Adrenal gland (tissue), 19 donors: ENCODE measurements at places on chromosomes 7 and 10.

- H3K27ac ChIP-seq: no peak overlapping the region
- H3K4me3 ChIP-seq: no peak overlapping the region
- no peak for DNase-seq
- no peaks in the 10 kb centered on the region for H3K36me3 ChIP-seq
- H3K27me3 ChIP-seq: no peaks in the 10 kb centered on the region
Measured at GRCh38 chr10:78846760-78847159, 222.0 kb upstream of the ZMIZ1 start.

GRCh38 chr7:25206765-25207164 lies 21.5 kb downstream of the NPVF start:
- H3K4me1 ChIP-seq: no peaks in the 10 kb centered on the region
- H3K27me3 ChIP-seq: peaks cover 6% of the 10 kb centered on the region
- H3K36me3 ChIP-seq: no peaks in the 10 kb centered on the region
- DNase-seq: no peak

GRCh38 chr7:130823060-130823459 lies 89.1 kb upstream of the KLF14 start:
- no peak overlapping the region for H3K4me3 ChIP-seq
- DNase-seq: no peak
- H3K36me3 ChIP-seq: no peaks in the 10 kb centered on the region
- no peaks in the 10 kb centered on the region for H3K27me3 ChIP-seq
- no peaks in the 10 kb centered on the region for H3K4me1 ChIP-seq
- H3K27ac ChIP-seq: no peak overlapping the region

DNA sequence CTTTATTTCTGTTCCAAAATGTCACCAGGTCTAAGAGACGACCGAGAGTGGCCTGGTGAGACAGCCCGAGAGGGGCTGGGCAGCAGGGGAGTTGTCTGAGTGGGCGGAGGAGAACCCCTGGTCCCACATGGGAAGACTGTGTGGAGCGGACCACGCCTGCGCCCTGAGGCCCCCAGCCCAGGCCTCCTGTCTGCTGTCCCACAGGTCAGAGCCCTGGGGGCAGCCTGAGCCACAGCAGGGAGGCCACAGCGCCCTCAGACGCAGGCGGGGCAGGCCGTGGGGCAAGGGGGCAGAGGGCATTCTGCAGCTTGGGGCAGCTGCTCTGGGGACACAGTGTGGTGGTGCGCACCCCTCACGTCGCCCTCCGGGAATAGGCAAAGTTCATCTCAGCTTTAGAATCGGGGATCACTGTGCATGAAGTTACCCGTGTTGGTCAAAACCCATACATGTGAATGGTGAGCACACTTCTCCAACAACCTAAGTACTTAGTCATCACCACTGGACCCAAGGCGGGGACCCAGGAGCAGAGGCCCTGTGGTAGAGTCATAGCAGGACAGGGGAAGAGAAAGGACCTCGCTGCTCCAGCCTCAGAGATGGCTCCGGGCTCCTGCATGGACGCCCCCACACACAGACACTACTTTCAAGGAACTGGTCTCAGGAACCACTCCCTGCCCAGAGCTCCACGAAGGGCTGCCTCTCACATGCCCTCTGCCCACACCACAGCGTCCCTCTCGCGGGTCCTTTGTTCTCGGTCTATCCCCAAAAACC lies 214.7 kb downstream of the ELFN1 start:
- no peak for DNase-seq
- H3K27ac ChIP-seq: no peak overlapping the region
- H3K27me3 ChIP-seq: no peaks in the 10 kb centered on the region
- no peaks in the 10 kb centered on the region for H3K36me3 ChIP-seq

GRCh38 chr7:139682136-139683013 lies 95.4 kb downstream of the HIPK2 start:
- DNase-seq: no peak
- no peak overlapping the region for H3K27ac ChIP-seq
- H3K4me1 ChIP-seq: peaks cover 24% of the 10 kb centered on the region
- no peaks in the 10 kb centered on the region for H3K27me3 ChIP-seq
- H3K36me3 ChIP-seq: no peaks in the 10 kb centered on the region

- no peaks in the 10 kb centered on the region for H3K27me3 ChIP-seq
- H3K4me1 ChIP-seq: peaks cover 31% of the 10 kb centered on the region
- no peaks in the 10 kb centered on the region for H3K36me3 ChIP-seq
- H3K27ac ChIP-seq: no peak overlapping the region
- no peak for DNase-seq
Measured at GRCh38 chr7:37205451-37205850, 243.2 kb downstream of the ELMO1 start.

- peak overlapping the region; percentile 54 for H3K27ac ChIP-seq
- H3K36me3 ChIP-seq: no peaks in the 10 kb centered on the region
- no peak overlapping the region for H3K4me3 ChIP-seq
- DNase-seq: peak; percentile 95
- H3K27me3 ChIP-seq: no peaks in the 10 kb centered on the region
Measured at GRCh38 chr7:131249003-131249402, 78.7 kb upstream of the MKLN1 start.

- H3K4me3 ChIP-seq: no peak overlapping the region
- no peaks in the 10 kb centered on the region for H3K27me3 ChIP-seq
- no peaks in the 10 kb centered on the region for H3K4me1 ChIP-seq
- DNase-seq: no peak
Measured at GRCh38 chr7:134044682-134045081, 82.5 kb upstream of the LRGUK start.

DNA sequence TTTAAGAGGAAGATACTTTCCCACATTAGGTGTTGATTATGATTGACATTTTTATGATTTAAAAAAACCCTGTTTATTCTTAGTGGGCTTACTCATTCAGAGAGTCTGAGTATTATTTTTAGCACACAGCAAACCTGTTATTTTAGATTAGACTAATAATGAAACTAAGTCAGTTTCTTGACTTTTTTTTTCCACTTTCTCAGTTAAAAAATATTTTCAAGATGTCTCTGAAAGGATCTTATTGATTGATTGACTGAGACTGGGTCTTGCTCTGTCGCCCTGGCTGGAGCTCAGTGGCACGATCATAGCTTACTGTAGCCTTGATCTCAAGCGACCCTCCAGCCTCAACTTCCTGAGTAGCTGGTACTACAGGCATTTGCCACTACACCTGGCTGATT lies 20.4 kb upstream of the INPP5F start:
- DNase-seq: no peak
- no peaks in the 10 kb centered on the region for H3K4me1 ChIP-seq
- H3K27ac ChIP-seq: no peak overlapping the region
- H3K36me3 ChIP-seq: no peaks in the 10 kb centered on the region
- no peak overlapping the region for H3K4me3 ChIP-seq

GRCh38 chr7:155660059-155660757 lies 15.7 kb downstream of the RBM33 start:
- H3K4me1 ChIP-seq: peaks cover 3% of the 10 kb centered on the region
- no peaks in the 10 kb centered on the region for H3K27me3 ChIP-seq
- no peaks in the 10 kb centered on the region for H3K36me3 ChIP-seq
- no peak for DNase-seq
- H3K4me3 ChIP-seq: no peak overlapping the region

DNA sequence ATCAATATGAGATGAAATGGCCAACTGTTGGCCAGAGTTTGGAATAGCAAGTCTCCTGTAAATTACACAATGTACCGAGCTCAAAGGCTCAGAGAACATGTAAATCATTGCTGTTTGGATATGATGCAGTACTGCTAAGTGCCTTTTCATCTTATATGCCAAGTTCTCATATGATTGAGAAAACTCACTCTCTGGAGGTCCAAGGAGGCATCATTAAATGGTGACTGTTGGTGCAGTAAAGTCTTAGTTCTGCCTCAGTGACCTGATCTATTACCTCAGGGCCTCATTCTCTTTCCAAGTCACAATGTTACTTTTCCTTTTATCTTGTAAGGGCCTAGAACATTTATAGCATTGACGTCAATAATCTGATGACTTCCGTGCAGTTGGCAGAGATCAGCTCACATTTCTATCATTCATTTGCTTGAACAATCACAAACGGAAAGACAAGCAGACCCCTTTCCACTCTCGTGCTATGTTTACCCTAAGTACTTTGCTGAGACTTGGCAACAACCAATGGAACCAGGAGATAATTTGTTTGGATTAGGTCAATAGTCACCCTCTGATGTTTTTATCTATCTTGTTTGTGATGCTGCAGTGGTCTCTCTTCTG lies 32.6 kb upstream of the PDK4 start:
- no peaks in the 10 kb centered on the region for H3K36me3 ChIP-seq
- H3K4me3 ChIP-seq: no peak overlapping the region
- no peaks in the 10 kb centered on the region for H3K4me1 ChIP-seq
- no peak overlapping the region for H3K27ac ChIP-seq
- no peaks in the 10 kb centered on the region for H3K27me3 ChIP-seq
- no peak for DNase-seq

DNA sequence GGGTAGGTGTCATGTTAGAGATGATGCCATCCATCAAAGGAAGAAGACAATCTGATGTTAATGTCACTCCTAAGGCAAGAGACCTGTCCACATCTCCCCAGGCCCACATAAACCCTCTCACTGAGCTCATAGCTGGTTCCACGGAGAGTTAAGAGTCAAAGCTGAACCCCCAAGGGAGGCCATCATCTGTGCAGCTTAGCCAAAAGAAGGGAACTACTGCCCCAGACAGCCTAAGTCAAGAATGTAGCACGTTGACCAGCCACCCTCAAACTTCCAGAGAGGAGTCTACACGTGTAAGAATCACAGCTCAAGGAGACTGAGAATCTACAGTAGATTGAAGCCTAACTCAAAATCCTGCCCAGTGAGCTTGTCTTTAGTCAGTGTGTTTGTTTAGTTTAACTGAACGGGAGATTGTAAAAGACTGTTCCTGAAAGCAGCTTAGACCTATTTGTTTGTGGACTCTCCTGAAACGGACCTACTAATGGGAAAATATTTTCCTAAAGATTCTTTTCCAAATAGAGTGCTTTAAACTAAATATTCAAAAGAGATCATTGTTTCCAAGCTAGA lies 192.7 kb upstream of the NFE2L3 start:
- H3K4me1 ChIP-seq: no peaks in the 10 kb centered on the region
- no peak for DNase-seq
- no peaks in the 10 kb centered on the region for H3K36me3 ChIP-seq

- no peaks in the 10 kb centered on the region for H3K27me3 ChIP-seq
- no peak overlapping the region for H3K27ac ChIP-seq
- no peak for DNase-seq
- H3K36me3 ChIP-seq: no peaks in the 10 kb centered on the region
- H3K4me3 ChIP-seq: no peak overlapping the region
Measured at GRCh38 chr7:92797284-92797683, 39.1 kb downstream of the CDK6 start.

GRCh38 chr7:37495574-37496184 lies 47.0 kb upstream of the ELMO1 start:
- H3K4me3 ChIP-seq: no peak overlapping the region
- DNase-seq: no peak
- H3K36me3 ChIP-seq: no peaks in the 10 kb centered on the region
- H3K27ac ChIP-seq: no peak overlapping the region
- H3K4me1 ChIP-seq: no peaks in the 10 kb centered on the region

DNA sequence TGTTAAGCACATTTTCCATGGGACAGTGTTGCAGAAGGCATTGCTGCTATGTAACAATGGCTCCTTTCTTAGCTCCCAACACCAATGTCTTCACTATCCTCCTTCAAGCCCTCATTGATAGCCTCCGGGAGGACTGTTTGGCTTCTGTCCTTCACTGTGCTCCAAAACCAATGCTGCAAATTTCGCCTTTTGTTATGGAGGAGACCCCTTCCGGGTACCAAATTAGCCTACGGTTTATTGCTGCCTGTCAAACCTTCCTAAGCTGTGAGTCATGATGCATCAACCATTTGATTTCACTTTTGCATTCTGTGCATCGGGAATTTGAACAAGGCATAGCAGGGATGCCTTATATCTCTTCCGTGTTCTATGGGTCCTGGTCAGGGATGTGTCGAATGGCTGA lies 432.9 kb downstream of the GATA3 start:
- H3K36me3 ChIP-seq: no peaks in the 10 kb centered on the region
- no peak overlapping the region for H3K27ac ChIP-seq
- H3K4me1 ChIP-seq: no peaks in the 10 kb centered on the region

DNA sequence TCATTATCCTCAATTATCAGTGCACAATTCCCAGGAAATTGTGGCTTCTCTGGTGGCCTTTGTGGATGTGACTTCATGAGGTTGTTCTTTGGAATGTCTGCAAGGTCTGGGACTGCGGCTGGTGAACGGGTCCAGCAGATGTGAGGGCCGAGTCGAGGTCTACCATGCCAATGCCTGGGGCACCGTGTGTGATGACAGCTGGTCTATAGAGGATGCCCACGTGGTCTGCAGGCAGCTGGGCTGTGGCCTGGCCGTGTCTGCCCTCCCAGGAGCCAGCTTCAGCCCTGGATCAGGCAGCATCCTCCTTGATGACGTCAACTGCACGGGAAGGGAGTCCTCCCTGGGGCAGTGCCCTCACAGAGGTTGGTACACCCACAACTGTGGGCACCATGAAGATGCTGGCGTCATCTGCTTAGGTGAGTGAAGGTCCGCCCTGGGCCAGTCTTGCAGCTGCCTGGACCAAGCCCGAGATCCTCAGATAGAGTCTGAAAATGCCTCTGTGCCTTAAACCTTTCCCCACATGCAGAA lies 46.9 kb downstream of the CUZD1 start:
- no peak overlapping the region for H3K27ac ChIP-seq
- no peak overlapping the region for H3K4me3 ChIP-seq
- DNase-seq: no peak
- no peaks in the 10 kb centered on the region for H3K27me3 ChIP-seq

GRCh38 chr10:11876805-11877590 lies 53.8 kb downstream of the PROSER2 start:
- DNase-seq: no peak
- no peaks in the 10 kb centered on the region for H3K27me3 ChIP-seq
- H3K4me1 ChIP-seq: peaks cover 10% of the 10 kb centered on the region
- no peak overlapping the region for H3K4me3 ChIP-seq
- H3K27ac ChIP-seq: no peak overlapping the region
- H3K36me3 ChIP-seq: no peaks in the 10 kb centered on the region

GRCh38 chr10:111261081-111261615 lies 184.3 kb downstream of the ADRA2A start:
- no peaks in the 10 kb centered on the region for H3K27me3 ChIP-seq
- no peaks in the 10 kb centered on the region for H3K36me3 ChIP-seq
- DNase-seq: no peak
- no peaks in the 10 kb centered on the region for H3K4me1 ChIP-seq

DNA sequence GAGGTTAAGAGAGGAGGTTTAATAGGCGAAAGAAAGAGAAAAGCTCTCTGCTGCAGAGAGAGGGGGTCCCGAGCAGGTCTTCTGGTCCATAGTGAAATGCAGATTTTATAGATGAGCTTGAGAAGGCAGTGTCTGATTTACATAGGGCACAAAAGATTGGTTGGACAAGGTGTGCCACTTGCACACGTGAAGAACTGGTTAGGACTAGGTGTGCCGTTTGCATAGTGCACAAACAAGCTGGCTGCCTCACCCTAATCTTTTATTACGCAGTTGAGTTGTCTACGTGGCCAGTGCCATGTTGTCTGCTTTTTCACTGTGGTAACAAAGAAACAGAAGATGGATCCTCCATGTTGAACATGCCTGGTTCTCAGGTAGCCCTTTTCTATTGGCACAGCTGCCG lies 82.6 kb downstream of the AMPH start:
- no peaks in the 10 kb centered on the region for H3K27me3 ChIP-seq
- H3K27ac ChIP-seq: no peak overlapping the region
- no peaks in the 10 kb centered on the region for H3K36me3 ChIP-seq

GRCh38 chr7:69653806-69654205 lies 55.5 kb downstream of the AUTS2 start:
- H3K4me3 ChIP-seq: no peak overlapping the region
- H3K27me3 ChIP-seq: no peaks in the 10 kb centered on the region
- peaks cover 22% of the 10 kb centered on the region for H3K4me1 ChIP-seq
- no peak overlapping the region for H3K27ac ChIP-seq
